ENCODE measurements at places on chromosomes 12 and 14. TPM values are rescaled to one million over a fixed set of nuclear protein-coding genes. Genes with fewer than 3 reads are reported as not detected.

DNA sequence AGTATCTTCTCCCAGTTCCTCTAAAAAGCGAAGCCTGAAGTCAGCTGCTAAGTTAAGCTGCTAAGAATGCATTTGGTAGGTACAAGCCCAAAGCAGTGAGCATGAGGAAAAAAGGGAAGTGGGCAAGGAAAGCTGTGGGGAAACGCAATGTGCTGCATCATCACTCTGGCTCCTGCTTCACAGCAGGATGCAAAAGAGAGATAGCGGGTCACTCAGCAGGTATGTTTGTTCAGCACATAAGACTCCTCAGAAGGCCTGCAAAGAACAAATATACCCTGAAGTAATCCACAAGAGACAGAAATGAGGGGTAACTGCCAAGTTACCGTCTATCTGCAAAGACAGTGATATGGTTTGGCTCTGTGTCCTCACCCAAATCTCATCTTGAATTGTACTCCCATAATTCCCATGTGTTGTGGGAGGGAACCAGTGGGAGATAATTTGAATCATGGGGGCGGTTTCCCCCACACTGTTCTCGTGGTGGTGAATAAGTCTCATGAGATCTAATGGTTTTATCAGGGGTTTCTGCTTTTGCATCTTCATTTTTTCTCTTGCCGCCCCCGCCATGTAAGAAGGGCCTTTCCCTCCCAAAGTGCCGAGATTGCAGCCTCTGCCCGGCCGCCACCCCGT is 127.4 kb upstream of the EGLN3 start:
- H3K36me3 ChIP-seq = no peaks in the 10 kb centered on the region
- H3K27ac ChIP-seq = no peak overlapping the region
- H3K4me3 ChIP-seq = no peak overlapping the region
- DNase-seq = no peak

The SOAT2 gene
- 3.8 TPM for total RNA-seq

DNA sequence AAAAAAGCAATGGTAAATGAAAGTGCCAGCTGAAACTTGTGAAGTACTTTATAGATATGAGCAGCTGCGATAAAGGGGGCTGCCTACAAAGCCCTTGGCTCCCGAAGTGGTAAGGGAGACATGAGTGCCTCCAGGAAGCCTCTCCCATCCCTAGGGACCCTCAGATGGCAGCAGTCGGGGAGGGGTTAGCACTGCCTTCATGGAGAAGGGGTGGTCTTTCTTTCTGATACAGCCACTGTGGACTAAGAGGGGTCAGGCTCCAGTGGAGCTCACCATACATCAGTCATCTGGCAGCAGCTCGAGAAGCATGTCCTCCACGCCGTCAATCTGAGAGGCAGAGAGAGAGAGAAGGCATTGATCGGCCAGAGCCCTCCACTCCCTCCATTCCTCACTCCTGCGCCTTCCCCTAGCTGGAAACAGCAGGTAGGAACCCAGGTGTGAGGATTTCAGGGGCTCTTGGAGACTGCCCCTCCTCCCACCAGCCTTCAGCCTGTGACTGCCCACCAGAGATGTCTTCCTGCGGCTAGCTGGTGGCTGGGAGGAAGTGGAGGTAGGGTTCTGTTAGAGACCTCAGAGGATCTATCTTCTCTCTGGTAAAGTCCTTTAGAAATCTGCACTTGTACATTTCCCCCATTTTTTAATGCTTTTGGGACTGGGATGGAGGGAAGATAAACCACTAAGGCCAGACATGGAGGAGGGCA is 2.3 kb downstream of the TCL1A start:
- H3K27ac ChIP-seq = peak overlapping the region; percentile 45
- no peaks in the 10 kb centered on the region for H3K4me1 ChIP-seq
- DNase-seq = no peak
- H3K4me3 ChIP-seq = peak overlapping the region; percentile 4
- H3K27me3 ChIP-seq = peaks cover 31% of the 10 kb centered on the region

DNA sequence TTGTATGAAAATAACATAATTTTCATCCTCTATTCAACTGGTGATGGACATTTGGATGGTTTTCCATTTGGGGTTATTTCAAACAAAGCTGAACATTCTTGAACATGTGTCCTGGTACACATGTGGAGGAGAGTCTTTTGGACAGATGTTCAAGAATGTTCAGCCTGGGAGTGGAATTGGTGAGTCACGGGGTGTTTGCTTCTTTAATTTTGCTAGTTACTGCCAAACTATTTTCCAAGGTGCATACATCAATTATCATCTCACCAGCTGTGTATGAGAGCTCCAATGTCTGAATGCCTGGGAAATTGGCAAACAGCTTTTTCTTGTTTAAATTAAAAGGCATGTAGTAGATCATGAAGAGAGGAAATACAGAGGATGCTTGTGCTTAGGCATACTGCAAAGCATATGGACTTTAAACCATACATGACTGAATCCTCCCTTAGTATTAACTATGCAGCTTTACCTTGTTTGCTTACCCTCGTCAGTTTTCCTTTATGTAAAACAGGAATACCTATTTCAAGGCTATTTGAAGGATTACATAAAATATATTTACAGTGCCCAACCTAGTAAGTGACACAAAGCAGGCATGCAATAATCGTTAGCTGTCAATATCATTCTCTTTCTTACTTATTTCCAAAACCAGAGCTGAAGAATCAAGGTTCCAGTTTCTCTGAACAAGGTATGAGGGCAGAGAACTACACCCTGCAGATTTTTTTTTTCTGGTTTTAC is 152.1 kb downstream of the ITPR2 start:
- H3K27me3 ChIP-seq = no peaks in the 10 kb centered on the region
- no peak for DNase-seq
- no peak overlapping the region for H3K27ac ChIP-seq
- no peak overlapping the region for H3K4me3 ChIP-seq

The DDX47 gene
- total RNA-seq = 107 TPM

DNA sequence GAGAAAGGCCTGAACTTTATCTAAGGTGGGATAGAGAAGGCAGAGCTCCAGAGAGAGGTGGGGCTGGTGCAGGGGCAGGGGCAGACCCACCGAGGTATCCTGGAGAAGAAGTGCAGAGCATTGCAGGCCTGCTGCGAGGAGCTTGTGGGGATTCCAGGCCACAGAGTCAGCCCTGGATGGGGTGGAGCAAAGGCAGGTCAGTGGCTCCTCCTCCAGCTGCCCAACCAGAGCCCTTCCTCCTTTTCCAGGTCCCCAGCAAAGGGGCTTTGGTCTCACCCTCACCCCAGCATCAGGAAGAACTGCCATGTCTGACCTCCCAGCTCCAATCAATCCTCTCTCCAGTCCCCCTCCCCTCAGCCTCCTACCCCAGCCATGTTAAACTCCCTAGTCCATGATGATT is 19.8 kb upstream of the ZNF740 start:
- peaks cover 6% of the 10 kb centered on the region for H3K4me1 ChIP-seq
- peaks cover 2% of the 10 kb centered on the region for H3K36me3 ChIP-seq
- DNase-seq = no peak
